Activated CD8-positive, alpha-beta T cell treated with anti-CD3 and anti-CD28 coated beads for 36 hours (primary cell): ENCODE measurements at places on chromosomes 6 and 20. TPM values are rescaled to one million over a fixed set of nuclear protein-coding genes. Genes with fewer than 3 reads are reported as not detected.

- DNase-seq: no peak
Observed at GRCh38 chr20:22410556-22411130, 173.7 kb downstream of the FOXA2 start.

HSPA12B gene
- not detected for total RNA-seq

FOXA2 gene
- total RNA-seq: not detected

DNA sequence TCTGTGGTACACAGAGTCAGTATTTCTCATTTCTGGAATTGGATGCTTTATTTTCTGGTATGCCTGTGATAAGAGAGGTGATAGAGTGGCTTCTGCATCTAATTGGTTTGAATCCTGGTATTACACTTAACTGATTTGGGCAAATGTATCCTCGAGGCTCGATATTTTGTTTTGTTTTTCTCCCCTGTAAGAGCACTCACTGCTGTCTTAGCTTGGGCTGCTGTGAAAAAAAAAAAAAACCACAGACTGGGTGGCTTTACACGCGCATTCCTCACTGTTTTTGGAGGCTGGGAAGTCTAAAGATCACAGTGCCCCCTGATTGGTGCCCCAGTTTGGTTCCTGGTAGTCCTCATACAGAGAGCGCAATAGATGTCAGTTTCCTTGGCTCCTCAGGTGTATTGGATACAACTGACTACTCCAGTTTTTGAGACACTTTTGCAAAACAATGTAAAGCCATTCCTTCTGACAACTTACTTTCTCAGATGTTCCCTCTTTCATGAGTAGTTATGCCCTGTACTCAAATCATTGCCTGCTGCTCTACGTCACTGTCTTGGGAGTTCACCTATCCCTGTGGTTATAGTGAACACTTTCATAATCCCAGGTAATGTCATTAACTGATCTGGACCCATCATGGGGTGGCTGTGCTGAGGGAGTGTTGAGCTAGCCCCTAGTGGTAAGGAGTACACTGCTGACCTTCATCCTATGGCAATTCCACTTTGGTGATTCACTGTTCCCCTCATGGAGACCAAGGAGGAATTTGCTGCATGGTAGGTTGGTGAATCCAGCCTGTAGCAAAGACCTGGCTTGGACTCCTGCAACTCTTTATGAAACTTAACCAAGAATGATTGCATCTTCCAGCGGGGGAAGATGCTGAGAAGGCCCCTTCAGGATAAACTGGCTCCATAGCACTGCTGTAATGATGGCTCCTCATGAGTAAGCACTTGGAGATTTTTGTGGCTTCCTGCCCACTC, 3.5 kb upstream of the ACAT2 start:
- DNase-seq: no peak

DNA sequence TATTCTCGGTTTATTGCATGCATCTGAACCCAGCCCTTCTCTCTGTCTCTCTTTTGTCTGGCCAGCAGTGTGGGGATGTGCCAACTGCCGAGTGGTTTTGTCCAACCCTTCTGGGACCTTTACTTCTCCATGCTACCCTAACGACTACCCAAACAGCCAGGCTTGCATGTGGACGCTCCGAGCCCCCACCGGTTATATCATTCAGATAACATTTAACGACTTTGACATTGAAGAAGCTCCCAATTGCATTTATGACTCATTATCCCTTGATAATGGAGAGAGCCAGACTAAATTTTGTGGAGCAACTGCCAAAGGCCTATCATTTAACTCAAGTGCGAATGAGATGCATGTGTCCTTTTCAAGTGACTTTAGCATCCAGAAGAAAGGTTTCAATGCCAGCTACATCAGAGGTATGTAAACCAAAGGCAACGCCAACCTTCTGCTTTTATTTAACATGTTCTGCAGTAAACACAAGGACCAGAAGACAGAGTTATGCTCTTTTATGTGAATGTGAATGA, 65.8 kb downstream of the ADGRG6 start:
- no peak for DNase-seq

GRCh38 chr6:136757150-136757549, 35.1 kb downstream of the MAP3K5 start:
- no peak for DNase-seq

DNA sequence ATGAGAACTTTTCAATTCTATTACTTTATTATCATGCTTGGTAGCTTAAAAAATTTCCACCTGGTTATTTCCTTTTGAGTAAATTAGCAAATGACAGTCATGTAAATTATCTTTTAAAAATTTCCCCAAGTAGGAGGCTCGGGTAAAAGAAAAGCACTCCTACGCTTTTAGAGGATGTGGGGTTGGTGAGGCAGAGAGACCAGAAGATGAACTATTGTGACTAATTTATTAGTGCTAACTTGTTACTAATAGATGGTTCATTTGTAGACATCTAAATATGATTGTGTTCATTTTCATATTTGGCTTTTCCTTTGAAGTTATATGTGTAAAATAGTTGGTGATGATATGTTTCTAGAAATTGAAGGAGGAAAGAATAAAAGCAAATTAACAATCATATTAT, 27.0 kb downstream of the ZNF292 start:
- DNase-seq: peak; percentile 50

DNA sequence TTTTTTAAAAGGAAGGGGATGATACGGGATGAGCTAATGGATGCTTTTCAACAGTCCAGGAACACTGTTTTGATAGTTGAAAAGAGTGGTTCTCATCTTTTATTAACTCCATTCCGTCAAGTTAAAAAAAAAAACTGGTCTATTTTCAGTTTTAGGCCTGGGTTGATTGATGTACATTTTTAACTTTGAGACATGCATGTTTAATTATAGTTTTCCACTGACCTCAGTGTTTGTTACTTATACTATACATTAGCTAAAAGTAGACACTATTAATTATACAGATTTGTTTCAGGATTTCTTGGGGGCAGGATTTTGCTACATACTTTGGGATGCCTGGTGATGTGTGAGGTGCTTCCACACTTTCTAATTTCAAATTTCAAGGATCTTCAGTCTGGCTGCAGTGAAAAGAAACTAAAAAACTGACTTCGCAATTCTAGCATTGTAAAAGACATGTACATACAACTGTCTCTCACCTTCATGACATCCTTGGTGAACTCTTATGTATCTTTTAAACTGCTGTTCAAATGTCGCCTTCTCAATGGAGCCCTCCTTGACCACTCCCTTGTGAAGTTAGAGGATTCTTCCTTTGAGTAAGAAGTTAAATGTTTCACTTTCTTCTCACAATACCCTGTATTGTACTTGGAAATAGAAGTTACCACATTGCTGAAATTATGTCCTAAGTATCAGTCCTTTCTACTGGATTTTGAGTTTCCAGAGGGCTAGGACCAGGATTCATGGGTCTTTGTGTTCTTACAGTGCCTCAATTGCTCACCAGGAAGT, 101.7 kb downstream of the TSHZ2 start:
- DNase-seq: no peak

DNA sequence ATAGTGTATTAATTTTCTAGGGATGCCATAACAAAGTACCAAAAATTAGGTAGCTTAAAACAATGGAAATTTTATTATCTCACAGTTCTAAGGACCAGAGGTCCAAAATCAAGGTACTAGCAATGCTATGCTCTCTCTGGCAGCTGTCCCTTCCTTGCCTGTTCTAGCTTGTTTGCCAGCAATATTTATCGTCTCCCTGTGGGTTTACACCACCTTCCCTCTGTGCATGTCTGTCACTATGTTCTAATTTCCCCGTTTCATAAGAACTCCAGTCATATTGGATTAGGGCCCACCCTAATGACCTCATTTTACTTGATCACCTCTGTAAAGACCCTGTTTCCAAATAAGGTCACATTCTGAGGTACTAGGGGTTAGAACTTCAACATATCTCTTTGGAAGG, 217.2 kb downstream of the IBTK start:
- DNase-seq: no peak

- DNase-seq: no peak
Observed at GRCh38 chr6:20746805-20747558, 212.7 kb downstream of the CDKAL1 start.

TP53TG5 gene
- total RNA-seq: not detected

- no peak for DNase-seq
Observed at GRCh38 chr20:8082025-8082424, 50.0 kb upstream of the PLCB1 start.

DNA sequence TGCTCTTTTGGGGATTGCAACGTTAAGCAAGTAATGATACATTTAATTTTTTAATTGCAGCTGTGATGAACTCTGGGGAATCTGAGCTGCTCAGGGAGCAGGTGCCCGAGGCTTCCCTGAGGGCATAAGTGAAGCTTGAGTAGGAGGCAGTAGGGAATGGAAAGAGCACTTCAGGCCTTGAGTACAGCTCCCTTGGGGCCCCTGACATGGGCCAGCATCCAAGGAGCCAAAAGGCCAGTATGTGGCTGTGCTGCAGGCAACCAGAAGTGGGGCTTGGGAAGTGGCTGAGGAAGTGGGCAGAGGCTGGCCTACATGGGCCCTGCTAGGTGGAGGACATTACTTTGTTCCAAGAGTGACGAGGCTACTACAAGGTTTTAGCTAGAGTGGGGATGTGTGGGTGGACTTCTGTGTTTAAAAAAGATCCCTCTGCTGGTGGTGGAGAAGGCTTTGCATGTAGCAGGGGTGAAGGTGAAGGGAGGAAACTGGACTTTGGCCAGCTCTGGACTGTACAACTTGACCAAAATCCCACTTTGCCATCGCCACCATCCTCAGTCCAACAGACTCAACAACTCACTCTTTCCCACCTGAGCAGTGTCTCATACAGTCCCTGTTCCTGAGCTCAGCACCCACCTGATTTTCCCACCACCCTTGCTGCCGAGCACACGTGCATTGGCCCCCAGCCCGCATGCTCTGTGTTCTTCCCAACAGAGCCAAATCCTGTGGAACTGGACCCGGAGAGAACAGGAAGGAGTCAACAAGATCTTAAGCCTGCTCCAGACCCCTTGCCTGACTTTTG, 10.9 kb upstream of the ZNF831 start:
- DNase-seq: no peak

DNA sequence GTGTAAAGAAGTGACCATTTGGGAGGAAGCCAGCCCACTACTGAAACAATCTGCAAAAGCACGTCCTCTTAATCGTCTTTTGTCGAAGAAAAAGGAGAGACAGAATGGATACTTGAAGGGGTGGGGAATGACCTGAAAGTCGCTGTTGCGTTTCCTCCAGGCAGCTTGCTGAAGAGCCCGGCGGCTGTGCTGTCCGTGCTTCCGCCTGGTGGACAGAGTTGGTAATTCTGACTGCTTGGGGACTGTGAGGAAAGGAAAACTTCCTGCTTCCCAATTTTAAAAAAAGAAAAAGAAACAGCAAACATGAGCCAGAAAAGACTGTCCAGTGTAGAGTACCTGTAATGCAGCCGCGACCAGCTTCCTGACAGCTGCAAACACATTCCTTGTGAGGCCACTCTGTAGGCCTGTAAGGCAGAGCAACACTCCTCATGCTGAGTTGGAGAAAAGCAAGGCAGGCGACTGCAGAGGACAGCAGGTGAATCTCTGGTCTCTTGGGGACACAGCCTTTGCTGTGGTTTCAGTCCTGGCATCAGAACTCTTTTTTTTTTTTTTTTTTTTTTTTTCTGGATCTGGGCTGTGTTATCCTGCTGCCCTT, 251.1 kb upstream of the TBX18 start:
- peak; percentile 18 for DNase-seq

GRCh38 chr6:153129873-153130514, 1.1 kb downstream of the RGS17 start:
- DNase-seq: no peak

DNA sequence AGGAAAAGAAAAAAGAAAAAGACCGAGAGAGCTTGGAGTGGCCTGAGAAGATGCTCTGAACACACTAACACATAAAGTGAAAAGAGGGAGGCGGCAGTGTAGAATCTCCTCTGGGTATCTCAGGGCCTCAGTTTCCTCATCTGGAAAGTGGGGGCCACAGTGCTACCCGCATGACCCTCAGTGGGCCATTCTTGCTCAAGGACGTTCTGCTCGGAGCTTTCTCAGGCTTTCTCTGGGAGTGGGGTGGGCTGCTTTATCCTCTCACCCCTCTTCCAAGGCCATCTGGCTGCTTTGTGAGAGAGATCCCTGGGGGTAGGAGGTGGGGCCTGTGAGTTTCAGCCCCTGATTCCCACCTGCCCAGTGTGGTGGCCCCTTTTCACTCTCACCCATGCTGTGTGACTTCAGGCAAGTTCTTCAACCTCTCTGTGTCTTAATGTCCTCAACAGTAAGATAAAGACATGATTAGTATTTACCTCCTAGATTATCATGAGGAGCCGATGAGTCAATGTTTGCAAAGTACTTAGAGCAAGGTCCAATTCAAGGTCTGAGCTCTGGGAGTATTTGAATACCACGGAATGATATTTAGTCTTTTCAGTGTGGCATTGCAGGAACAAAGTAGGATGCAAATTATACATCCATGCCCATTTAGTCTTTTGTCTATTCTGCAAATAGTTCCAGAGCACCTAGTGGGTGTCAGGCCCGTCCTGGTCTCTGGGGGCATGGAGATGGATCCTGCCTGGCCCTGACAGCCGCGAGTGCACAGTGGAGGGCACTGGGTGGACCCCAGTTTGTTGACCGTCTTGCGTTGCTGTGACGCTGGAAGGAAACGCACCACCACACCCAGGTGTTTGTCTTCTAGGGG, 34.3 kb downstream of the SRC start:
- DNase-seq: no peak

SLCO4A1 gene
- 66.5 TPM for total RNA-seq

TINAG gene
- not detected for total RNA-seq

DNA sequence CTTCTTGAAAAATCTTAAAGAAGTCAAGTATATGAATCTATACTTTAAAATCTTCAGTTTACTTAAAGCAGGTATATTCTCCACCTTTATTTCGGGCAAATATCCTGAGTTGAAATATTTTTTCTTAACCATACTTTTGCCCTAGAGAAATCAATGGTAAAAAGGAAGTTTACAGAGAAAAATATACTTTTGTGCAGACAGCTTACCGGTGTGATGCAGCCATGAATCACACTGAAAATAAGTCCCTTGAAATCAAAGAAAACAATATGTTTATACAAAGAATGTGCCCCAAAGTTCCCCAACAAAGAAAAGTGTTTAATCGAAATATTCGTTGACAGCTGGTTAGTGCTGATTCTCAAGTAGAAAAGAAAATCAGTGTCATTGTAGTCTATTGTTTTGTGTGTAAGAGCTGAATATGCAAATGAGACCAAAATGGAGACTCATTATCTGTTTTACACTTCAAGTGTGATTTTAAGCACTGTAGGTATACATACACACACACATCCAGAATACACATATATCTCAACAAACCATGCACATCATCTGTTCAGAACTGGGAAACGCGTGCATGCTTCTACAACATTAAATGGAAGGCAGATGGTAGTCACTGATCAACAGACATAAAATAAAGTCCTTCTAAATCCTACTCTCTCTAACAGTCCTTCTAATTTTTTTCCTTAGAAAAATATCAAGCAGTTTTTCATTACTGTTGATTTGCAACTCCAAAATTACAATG, 73.3 kb downstream of the BTBD9 start:
- no peak for DNase-seq

- no peak for DNase-seq
Observed at GRCh38 chr6:105740946-105741645, 338.2 kb upstream of the PREP start.

TNXB gene
- total RNA-seq: 1.8 TPM

CAPN11 gene
- 0.18 TPM for total RNA-seq

- DNase-seq: no peak
Observed at GRCh38 chr20:25286917-25287316, 39.0 kb downstream of the PYGB start.
